Activated T-helper 1 cell treated with anti-CD3 and anti-CD28 coated beads, Interleukin-2, amount 50 U/mL, for 16 hours (primary cell): ENCODE measurements at places on chromosomes 4 and X.

DNA sequence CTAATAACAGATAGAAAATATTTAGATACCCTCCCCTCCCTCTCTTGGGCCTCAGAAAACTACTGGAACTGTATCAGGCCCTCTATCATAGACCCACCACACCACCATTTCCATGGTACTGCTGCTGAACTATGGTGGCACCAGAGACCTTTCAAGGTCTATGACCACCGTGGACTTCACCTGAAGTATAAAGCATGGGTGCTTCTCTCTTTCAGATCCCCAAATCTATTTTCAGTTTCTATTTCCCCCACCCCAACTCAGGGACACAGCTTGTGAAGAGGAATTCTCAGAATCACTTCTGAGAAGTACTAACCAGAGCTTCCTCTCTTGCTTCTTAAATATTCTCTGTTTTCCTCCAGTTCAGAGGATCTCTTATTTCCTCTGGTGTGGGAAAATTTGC, 840.8 kb upstream of the HTR2C start:
- no peak for DNase-seq

DNA sequence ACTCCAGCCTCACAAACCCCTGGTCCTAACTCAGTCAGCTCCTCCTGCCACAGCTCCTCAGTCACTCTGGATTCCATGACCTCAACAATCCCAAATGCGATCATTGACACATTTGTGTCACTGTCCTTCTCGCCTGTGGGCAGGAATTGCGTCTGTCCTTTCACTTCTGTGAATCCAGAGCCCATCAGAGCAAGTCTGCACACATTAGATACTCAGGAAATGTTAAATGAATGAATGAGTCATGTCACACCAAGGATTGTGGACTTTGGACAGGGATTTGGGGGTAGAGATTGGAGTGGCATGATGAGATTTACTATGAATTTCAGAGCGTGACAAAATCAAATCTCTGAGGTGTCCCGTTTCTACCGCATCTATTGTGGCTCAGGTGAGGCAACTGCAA, 11.8 kb upstream of the CLDN24 start:
- DNase-seq, result no peak

GRCh38 chrX:49308604-49309269, 5.3 kb downstream of the GAGE10 start:
- no peak for DNase-seq

DNA sequence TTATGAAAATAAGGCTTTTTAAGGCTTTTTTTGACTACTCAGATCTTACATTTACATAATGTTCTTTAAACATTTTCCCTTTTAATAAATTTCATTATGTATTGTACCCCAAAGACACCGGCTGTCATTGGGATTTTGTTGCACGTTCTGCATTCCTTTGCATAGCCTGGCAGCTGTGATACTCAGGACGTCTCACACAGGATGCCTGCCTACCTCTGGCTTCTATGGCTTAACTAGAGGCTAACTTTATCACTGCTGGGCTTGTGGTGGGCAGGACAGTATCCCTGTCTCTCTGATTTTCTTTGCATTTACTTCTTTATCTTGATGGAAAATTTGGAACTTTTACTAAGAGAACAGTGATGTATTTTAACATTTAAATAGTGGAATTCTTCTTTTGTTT, 147.8 kb downstream of the BMPR1B start:
- no peak for DNase-seq
